ENCODE measurements at places on chromosomes 5 and 9. TPM values are rescaled to one million over a fixed set of nuclear protein-coding genes. Genes with fewer than 3 reads are reported as not detected.

The MED22 gene
- total RNA-seq, result 15.1 TPM

The EQTN gene
- 1.6 TPM for total RNA-seq

The ROR2 gene
- total RNA-seq, result 0.82 TPM

The PCDHB9 gene
- 4.9 TPM for total RNA-seq

The MSMP gene
- 0.41 TPM for total RNA-seq

The KIF20A gene
- total RNA-seq, result 4.1 TPM

The SARDH gene
- total RNA-seq, result 1.6 TPM

The NR2F1-AS1 gene
- 60.7 TPM for total RNA-seq

The KIF12 gene
- total RNA-seq, result 0.82 TPM

The IER5L gene
- 33.8 TPM for total RNA-seq

The GPX8 gene
- total RNA-seq, result 1.2 TPM

The TAF11L10 gene
- total RNA-seq, result not detected

The RNF180 gene
- total RNA-seq, result 87.6 TPM

DNA sequence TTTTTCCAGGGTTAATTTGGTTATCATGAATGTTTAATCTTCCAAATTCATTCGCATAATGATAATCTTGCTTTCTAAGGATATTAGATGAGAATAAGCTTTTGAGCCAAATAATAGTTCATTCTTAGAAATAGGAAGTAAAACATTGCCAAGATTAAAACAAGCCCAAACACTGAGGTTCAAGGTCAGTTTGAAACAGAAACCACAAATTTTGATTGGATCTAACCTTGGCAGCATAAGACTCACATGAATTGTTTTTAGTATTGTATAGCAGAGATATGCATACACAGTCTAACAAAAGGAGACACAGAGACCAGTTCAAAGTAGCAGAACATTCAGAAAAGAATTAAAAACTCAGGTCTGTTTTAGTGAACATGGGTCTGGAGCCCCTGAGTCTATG is 43.4 kb upstream of the VCAN start:
- no peak for DNase-seq

GRCh38 chr5:64505769-64506566 is at the start of gene RGS7BP:
Gene RGS7BP (plus strand): TSS chr5:64506015. CDS start chr5:64506625, 610 bp downstream.
- no peak for DNase-seq

DNA sequence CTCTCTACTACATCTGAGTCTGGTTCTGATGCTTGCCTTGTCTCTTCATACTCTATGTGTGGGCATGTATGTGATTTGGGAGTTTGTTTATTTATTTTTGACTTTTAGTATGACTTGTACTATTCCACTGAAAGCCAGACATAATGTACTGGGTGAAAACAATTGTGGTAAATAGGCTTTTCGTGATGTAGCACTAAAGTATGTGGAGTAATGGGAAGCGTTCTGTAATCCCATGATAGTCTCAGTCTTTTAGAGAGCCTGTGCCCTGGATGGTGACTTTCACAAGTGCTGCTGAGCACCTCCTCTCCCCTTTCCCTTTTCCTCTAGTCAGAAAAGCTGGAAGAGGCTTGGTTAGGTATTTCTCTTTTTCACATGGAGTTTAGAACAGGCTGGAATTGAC is 85.8 kb upstream of the S1PR3 start:
- DNase-seq, result no peak

GRCh38 chr5:179828756-179829421 is 8.2 kb downstream of the SQSTM1 start:
- no peak for DNase-seq

- no peak for DNase-seq
Measured at GRCh38 chr5:91126448-91126847, 256.7 kb downstream of the ARRDC3 start.

GRCh38 chr5:7321724-7322123 is 74.2 kb upstream of the ADCY2 start:
- no peak for DNase-seq

DNA sequence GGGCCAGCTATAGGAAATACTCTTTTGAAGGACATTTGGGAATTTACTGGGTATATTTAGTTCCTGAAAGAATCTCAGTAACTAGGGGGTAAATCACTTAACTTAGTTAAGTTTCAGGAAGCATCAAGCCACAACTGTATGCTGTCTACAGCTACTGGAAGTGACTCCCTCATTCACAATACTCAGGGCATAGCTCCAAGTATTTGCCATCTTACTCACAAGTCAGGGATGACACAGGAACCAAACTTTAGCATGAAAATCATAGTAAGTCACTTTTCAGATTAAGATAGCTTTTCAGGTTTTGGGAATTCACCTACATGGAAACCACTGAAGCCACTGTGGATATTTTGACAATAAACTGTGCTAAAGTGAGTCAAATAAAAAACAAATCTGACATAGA is 242.4 kb upstream of the ATP10B start:
- no peak for DNase-seq

- no peak for DNase-seq
Measured at GRCh38 chr5:156655732-156656131, 194.4 kb upstream of the PPP1R2B start.

GRCh38 chr9:129712634-129713401 is 40.0 kb downstream of the PTGES start:
- no peak for DNase-seq

GRCh38 chr9:2593744-2594143 is 27.8 kb upstream of the VLDLR start:
- no peak for DNase-seq

DNA sequence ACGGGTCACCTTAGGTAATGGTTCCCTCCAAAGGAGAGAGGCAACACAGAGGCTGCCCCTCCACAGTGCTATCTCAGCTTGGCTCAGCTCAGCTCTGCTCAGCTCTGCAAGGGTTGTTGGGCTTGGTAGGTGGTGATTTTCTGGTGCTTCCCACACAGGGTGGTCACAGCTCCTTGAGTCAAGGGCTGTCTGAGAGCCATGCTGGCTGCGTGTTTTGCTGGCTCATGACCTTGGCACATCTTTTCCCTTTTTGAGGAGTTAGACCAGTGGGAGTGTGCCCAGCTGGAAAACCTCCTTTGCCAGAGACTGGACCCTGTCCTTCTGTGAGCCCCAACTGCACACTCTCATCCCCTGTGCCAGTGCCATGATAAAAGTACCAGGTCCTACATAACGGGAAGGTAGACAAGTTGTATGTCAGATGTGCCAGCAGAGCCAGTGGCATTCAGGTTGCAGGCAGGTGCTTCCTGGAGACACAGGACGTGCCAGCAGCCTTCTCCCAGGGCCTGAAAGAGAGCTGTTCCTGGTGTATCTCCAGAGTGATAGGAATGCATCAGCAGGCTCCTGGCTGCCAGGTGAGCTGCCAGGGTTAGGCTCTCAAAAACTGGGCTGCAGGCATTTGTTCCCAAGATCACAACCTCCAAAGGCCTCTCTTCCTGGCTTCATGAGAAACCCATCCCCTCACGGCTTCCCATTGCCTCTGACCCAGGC is 118.6 kb upstream of the CXCL14 start:
- DNase-seq, result no peak

DNA sequence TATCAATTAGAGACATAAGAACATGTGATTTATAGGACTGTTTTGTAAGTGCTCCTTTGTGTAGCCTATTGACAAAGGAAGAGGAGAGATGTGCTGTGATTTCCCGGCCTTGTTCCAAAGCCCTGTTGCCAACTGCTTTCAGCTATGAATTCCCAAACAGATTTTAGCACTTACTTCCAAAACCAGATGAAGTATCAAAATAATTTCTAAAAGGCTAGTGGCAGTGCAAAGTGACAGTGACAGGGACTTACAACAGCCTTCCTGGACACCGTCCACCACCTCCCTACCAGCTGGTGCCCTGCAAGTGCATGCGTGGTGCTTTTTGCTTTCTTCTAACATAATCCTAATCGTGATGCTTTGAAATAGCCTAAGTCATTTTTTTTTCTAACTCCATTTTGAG is 254.1 kb upstream of the ACTBL2 start:
- DNase-seq, result no peak

GRCh38 chr5:132256086-132256782 is 1.3 kb upstream of the PDLIM4 start:
- DNase-seq, result no peak

- no peak for DNase-seq
Measured at GRCh38 chr9:114880291-114880745, 50.1 kb downstream of the TNFSF8 start.

DNA sequence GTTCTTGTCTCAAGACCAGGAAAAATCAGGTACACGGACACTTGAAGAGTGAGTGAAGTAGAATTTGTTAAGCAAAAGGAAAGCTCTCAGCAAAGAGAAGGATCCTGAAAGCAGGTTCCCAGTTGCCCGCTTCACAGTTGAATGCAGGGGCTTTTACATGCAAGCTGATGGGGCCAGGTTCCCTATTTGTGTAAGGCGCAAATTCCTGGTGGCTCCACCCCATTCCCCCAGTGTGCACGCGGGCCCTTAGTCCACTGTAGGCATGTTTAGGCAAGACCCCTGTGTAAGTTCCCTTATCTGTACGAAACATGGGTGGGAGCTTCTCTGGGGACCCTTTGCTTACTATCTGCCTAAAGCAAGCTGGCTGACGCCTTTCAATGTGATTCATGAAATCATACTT is 2.7 kb upstream of the AGTPBP1 start:
- DNase-seq, result no peak

DNA sequence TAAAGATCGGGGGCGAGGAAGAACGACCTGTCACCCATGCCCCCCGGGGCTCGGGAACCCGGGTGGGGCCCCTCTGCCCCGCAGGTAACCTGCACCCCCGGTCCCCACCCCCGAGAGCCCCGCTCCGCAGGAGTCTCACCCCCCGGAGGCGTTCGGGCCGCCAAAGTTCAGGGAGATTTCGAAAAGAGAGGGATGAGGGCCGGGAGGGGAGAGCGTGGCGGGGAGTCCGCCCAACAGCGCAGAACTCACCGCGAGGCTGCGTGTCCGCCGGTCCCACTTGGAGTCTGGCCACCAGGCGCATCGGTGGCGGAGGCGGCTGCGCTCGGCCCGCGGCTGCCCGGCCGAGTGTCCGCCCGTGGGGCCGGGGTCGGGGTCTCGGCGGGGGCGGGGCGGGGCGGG is at the start of gene PHF19:
PHF19 (minus strand) TSS at position 347 of the 399 bp plus-strand sequence. CDS start 2,447 bp downstream, outside the sequence.
- DNase-seq, result no peak

DNA sequence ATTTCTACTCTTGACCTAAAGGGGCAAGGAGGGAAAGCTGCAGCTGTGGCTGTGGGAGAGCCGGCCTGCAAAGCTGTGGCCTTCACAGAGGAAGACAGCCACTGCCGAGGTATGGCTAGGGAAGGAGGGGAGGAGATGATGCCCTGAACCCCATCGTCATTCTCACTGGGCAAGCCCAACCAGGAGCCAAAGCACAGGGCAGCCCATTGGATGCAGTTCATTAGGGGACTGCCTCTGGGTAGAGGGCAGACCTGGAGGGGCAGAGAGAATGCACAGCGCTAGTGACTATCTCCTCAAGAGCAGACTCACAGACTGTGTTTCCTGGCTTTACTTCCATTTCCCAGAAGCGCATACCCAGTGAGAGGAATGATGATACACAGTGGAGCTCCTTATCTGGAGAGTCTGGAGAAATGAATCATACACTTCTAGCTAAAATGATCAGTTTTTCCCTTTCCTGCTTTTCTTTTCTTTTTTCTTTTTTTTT is 47.2 kb upstream of the TTC23L start:
- no peak for DNase-seq

GRCh38 chr5:78527054-78527859 is 121.3 kb downstream of the LHFPL2 start:
- DNase-seq, result no peak

- no peak for DNase-seq
Measured at GRCh38 chr9:119781886-119782285, 412.7 kb upstream of the BRINP1 start.

DNA sequence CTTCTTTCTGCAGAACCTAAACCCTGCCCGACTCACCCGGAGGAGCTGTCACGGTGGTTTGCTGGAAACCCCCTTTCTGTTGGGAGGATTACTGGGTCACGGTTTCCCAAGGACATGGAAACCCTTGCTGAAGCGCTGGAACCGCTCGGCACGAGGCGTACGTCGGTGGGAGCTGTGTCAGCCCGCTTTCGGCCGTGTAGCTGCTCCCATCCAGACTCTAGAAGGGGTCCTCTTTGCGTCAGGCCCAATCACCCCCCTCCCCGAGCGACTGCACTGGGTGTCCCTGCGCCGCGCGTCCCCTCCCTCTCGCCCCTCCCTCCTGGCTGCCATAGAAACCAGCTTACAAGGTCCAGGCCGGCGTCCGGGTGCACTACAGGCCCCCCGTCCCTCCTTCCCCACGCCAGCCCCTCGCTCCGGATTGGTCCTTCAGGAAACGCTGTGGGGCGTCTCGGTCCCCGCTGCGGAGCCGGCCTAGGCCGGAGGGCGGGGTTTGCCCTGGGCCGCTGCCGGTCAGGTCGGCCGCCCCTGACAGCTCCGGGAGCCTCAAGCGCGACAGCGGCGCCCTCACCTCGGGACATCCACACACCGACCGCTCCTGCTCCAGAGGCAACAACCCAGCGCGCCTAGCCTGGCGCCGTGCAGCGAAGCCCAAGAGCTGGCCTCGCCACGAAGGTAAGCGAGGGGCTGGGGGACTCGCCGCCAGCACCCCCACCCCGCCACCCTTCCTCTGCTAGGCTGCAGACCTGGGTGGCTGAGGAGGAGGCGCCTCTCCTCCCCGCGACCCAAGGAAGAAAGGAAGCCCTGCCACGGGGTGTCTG is at the start of gene NIM1K:
NIM1K (plus strand) TSS at position 486 of the 818 bp plus-strand sequence. CDS start 53,551 bp downstream, outside the sequence.
- DNase-seq, result peak; percentile 69

GRCh38 chr5:83306572-83307241 is 164.8 kb upstream of the VCAN start:
- DNase-seq, result no peak

DNA sequence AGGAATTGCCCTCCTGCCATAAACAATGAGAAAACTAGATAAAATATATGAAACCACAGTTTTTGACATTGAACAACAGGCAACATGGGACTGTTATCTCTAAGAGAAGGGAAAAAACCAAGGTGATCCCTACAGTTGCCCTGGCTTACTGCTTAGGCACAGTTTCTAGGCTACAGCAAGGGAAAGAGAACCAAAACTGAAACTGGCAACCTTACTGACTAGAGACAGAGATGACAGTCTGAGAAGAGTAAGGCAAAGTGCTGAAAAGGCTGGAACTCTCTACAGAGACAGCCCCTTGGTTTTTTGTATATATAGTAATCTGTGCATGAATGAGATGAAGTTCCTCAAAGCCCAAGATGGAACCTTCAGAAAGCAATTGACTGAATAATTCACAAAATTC is 36.2 kb upstream of the REEP2 start:
- DNase-seq, result no peak

GRCh38 chr5:180235077-180235476 is 26.1 kb upstream of the RASGEF1C start:
- no peak for DNase-seq

GRCh38 chr9:129549684-129550083 is 71.2 kb downstream of the C9orf50 start:
- peak; percentile 75 for DNase-seq

DNA sequence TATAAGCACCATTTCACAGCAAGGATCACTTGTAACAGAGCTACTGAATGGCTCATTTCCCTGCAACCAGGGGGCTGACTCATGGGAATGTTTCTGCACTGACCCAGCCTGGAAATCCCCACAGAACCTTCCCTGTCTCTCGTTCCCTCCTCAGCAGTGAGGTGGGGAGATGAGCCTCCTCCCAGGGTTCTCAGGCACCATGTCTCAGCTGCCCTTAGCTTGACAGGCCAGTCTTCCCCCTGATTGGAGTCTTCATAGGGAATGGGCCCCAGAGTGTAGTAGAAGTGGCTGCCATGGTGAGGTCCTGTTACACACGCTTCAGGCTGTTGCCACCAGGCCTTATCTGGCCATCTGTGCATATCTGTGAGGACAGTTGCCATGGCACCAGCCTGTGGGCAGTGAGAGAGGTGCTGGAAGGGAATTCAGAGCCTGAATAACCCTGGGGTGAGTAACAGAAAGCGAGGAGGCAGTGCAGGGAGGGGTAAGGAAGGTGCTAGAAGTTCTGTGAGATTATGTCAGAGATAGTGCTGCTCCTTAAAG is 324.4 kb downstream of the ENC1 start:
- DNase-seq, result no peak

All from frontal cortex (tissue), 4 donors.